ENCODE measurements at places on chromosomes 4 and X.

- DNase-seq: no peak
Observed at GRCh38 chr4:117889978-117890377, 144.3 kb upstream of the NDST3 start.

GRCh38 chr4:7182616-7183015 lies 9.7 kb upstream of the SORCS2 start:
- DNase-seq: no peak

GRCh38 chrX:41664375-41664901 lies 24.3 kb upstream of the GPR34 start:
- DNase-seq: no peak

- no peak for DNase-seq
Observed at GRCh38 chrX:153490217-153490930, 4.4 kb upstream of the BGN start.

GRCh38 chr4:3307891-3308575 lies 15.2 kb downstream of the RGS12 start:
- DNase-seq: no peak

DNA sequence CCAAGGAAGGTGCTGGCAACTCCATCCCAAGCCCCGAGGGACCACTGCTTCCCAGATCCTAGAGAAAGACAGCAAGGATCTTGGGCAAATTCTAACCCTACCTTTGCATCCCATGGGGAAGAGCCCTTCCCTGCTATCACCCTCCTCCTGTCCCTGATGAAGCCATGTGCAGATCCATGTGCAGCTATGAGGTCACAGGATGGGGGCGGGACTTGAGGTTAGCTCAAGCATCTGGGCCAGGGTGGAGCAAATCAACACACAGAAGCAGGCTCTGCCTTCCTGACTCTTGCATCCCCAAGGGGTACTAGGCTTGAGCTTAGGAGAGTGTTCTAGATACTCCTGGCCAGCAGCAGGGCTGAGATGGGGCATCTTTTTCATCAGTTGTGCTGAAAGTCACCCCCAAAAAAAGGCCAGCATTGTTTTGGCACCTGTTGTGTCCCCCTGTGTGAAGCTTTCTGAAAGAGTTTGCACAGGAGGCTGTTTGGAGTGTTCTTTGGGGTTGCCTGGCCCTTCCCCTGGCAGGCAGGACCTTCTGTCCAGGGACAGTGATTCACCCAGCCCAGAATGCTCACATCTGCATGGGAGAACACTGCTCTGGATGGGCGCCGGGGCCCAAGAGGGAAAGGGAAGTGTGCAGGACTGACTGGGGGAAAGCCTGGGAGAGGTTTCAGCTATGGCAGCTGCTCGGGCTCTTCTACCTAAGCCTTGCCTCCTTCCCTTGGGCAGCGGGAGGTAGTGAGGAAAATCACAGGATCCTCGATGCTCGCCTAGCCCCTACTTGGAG lies 50.8 kb downstream of the PRPS1 start:
- DNase-seq: peak; percentile 55
